KG1 (cell line): ENCODE measurements at places on chromosomes 2 and 18.

GRCh38 chr2:21054011-21054410, 10.1 kb upstream of the APOB start:
- DNase-seq: no peak

GRCh38 chr2:184971546-184972068, 373.3 kb downstream of the ZNF804A start:
- no peak for DNase-seq

DNA sequence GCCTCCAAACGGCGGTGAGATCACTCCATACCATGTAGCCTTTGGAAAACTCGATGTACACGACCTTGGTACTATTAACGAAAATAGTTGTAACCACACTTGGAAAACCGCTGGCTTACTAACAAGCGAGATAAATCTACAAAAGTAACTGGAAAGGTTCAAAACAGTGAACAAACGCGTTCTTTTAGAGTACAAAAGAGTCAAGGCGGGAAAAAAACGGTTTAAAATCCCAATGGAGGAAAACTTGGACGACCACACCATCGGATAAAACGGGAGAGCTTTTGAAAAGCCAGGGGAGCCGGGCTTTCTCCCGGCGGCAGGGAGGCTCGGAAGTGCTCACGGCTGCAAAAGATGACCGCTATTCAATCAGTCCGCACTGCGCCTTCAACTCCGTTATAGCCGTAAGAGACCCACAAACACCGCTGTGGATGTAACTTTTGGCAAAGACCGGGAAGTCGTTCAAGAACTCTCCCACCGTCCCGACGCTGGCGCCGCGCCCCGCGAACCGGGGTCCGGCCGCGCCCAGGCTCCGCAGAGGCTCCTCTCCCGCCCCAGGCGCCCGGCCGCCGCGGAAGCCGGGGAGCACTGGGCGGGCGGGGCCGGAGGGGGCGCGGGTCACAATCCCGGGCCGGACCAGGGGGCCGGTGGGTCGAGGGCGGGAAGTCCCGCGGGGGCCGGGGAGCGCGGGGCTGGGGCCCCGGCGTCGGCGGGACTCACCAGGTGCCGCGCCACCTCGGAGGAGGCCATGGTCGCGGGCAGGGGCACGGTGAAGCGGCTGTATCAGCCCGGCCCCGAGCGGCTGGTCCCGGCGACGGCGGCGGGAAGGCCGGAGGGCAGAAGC, 465 bp downstream of the SEPTIN10 start:
- DNase-seq: no peak

DNA sequence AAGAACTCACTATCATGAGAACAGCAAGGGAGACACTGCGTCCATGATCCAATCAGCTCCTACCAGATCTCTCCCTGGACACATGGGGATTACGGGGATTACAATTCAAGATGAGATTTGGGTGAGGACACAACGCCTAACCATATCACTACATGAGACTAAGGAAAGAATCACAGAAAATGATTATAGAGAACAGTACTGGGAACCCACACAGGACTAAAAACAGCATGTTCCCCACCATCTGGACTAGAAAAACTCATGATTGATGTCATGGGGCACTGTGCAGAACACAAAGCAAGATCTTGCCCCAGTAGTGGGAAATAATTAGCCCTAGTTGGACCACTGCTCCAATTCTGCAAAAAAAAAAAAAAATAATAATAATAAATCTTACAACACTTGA, 63.5 kb downstream of the HIBCH start:
- no peak for DNase-seq

- DNase-seq: no peak
Observed at GRCh38 chr2:41900101-41900577, 147.7 kb upstream of the PKDCC start.

DNA sequence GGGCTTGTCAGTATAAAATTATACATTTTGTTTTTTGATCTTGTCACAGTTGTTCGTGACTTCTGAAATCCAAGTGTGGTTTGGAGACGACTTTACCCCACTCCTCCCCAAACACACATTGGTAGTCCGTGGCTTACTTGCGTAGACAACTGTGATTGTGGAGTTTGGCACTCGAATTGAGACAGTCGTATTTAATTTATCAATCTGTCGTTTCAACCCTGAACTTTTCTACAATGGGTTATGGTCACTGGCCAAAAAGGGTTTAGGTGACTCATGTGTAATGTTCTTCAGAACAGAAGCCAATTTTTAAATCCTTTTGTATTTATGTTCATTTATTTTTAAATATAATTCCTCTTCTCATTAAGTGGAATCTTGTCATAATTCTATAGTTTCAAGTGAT, 129.9 kb downstream of the SPTBN1 start:
- no peak for DNase-seq

DNA sequence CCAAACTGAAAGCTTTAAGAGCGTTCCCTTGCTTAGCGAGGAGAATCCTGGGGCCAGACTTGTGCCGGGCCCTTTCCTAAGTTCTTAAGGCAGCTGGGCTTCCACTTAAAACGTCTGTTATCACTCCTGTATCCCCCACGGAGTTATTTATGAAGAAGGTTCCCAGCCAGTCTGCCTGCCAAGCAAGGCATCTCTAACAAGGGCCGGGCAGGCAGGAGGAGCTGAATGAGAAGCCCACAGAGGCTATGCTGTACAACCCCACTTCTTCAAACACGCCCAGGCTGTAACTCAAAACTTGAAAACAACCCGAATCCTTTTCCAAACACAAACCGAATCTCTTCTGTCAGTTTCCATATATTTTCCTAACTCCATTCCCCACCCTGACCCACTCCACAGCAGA, 39.0 kb upstream of the ZFP36L2 start:
- no peak for DNase-seq
